ENCODE measurements at places on chromosomes 3 and 15.

DNA sequence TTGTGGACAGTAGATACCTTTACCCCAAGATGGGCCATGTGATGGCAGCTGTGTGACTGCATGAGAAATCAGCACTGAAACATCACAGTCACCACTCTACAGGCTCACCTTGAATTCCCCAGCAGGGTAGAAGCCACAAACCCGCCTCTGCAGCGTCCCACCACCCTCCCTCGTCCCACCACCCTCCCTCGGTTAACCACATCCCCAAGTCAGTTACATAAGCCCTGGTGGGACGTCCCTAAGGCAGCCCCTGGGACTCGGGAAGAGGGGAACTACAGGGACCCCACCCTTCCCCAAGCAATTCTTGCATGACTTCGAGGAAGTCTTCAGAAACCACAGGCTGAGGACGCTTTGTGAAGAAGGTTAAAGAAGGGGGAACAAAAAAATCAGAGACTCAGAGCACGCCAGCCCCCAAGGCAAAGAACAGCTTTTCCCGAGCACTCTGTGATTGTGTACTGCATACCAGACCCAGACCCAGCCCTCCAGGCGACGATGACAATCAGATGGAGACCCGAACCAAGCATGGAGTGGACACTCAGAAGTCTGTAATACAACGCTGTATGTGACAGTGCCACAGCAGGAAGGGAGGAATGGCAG is 60.5 kb downstream of the SH3BP5 start:
- DNase-seq, result no peak

DNA sequence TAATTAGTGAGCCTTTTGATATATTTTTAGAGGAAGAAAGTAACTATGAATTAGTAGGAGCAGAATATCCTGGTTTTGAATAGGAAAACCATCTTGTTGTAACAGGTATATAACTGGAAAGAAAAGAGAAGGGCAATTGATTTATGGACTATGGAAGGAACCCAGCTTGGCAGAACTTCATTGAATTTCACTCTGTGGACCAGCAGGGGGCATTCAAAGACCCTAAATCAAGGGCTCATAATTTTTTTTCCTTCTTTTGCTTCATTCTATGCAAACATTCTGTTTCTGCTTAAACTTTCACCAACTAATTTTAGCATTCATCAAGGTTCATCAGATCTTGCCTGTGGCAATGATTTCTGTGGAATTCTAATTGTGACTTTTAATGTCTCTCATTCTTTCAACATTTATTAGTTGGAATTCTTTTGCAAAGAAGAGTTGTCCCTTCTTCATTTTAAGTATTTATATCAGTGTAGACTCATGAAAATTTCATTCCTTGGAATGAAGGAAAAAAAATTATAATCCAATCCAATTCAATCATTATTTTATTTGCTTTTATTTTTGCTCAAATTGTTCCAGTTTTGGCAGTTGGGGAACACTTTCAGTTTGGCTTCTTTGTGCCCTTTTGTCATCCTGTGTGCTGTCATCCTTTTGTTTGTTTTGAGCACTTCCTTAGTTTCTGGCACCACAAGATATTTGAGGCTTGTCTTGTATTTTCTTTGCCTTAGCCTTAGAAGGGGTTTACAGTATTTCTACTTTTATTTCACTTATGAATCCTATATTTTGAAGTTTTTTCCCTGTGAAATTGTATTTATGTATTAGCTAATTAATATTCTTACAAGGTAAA is 30.4 kb downstream of the NXPE3 start:
- DNase-seq, result peak; percentile 42

- no peak for DNase-seq
Measured at GRCh38 chr3:185402561-185402960, 39.6 kb downstream of the MAP3K13 start.

DNA sequence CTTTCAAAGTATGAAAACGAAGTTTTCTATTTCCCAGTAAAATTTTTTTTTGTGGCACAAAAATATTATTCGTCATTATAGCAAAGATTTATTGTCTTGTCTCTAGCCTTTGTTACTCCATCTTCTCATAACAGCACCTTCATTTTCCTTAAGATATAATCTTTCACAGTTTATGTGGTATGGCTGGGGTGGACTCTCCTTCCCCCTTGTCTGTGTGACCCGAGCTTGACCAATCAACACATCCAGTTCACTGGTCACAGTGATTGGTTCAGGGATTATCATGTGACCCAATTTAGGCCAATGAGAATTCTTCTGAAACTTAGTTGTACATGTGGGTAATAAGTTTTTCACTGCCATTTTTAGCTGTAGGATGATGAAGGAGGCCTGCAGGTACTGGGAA is 71.2 kb upstream of the DCBLD2 start:
- DNase-seq, result no peak

DNA sequence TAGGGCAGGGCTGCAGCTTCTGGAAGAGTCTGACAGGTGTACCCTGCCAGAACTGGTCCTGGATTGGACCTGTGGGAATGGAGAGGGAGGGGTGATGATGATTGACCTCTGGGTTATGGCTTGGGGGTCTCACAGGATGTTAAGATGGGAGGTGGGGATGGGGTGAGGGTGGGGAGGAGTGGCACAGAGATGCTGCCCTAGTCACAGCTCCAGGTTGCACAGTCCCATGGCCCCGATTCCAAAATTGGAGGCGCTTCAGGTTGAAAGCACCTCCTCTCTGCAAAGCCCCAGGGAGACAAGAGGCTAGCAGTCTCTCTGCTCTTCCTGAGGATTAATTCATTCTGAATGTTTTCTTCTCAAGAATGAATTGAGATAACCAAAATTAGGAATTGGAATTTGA is 101.4 kb downstream of the FAM43A start:
- no peak for DNase-seq

DNA sequence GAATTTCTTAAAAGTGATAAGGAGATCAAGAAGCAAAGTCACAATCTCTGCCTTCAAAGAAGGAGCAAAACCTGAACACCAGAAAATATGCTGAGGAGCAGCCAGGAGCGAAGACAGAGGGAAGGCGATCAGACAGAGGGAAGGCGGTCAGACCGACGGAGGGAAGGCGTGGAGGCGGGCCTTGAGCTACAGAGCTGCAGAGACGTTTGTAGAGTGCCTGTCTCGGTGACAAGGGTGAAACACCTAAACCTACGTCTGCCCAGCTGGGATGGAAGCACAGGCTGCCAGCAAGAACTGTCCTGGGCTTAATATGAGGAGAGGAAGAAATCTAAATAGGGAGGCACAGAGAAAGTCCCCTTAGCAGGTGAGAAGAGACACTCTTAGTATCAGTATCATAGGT is 476.0 kb downstream of the OCA2 start:
- no peak for DNase-seq

DNA sequence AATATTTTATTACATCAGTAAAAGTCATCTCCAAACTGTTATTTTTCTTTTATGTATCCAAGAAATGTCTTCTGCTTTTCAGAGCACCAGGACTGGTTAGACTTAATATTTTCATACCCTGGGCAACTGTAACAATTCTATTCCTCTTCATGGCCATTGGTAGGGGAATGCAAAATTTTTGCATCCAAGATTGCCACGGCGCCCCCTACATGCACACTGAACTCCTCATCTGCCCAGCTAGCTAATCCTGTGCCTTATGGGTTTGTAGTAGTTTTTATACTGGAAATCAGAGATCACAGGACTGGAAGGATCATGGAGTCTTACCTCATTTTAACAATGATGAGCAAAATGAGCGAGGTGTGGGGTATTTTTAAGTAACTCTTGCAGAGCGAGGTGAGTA is 74.2 kb downstream of the CRTC3 start:
- peak; percentile 39 for DNase-seq

DNA sequence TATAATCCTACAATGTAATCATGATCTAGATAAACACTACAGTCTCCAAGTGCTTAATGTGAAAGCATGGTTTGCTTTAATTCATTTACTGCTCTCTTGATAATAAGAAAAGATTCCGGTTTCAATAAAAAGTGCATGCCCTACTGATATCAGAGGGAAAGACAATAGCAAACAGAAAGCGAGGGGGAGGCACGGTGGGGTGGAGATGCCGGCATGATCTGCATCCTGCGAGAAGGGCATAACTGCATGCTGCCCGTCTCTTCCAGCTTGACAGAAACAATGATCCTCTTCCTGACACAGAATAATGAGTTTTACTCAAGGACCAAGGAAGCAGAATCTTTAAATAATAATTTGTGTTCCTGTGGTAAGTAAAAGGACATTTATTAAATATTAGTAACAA is 51.7 kb downstream of the GOLIM4 start:
- DNase-seq, result no peak

- DNase-seq, result no peak
Measured at GRCh38 chr3:160150525-160150924, 74.7 kb upstream of the C3orf80 start.

DNA sequence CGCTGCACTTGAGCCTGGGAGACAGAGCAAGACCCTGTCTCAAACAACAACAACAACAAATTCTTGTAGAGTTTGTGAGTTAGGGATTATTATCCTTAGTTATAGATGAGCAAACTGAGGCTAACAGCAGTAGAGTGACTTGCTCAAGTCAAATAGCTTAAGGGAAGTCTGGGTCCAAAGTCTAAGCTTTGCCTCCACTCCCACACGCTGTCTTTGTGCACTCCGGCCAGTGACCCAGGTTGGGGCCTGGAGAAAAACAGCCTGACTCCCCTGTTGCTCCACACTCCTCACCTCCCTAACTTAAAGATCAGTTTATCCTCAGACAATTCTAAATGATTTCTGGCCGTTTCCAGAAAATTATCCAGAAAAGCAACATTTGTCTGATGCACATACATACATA is 9.2 kb upstream of the SIN3A start:
- no peak for DNase-seq

GRCh38 chr3:40166997-40167396 is 142.5 kb upstream of the EIF1B start:
- DNase-seq, result peak; percentile 58

DNA sequence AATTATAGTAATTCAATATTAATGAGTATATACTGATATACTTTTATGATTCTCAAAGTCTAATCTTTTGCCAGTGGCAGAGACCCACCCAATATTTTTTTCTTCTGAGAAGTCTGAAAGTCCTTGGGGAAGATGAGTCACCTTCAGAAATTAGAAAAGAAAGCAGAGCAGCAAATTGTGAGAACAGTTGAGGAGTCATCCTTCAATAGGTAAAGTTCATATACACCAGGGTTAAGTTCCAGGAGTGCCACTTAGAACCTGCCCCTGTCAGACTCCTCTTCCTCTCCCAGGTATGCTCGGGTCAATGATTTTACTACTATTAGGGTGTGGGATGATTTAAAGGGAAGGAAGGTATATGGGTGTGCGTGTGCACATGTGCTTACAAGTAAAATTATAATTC is 7.1 kb downstream of the CLRN1 start:
- DNase-seq, result no peak

DNA sequence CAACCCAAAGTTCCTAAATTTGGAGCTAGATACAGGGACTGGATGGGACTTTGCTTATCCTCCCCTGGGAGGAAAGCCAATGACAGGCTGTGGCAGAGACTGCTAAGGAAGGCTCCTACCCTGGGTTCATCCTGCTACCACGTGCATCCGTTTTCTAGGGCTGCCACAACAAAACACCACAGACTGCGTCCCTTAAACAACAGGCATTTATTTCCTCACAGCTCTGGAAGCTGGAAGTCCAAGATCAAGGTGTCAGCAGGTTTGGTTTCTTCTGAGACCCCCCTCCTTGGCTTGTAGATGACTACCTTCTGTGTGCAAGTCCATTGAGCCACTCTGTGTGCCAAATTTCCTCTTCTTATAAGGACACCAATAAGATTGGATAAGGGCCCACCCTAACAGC is 263.9 kb downstream of the FAM43A start:
- no peak for DNase-seq

- DNase-seq, result no peak
Measured at GRCh38 chr3:62316525-62316924, 56.8 kb downstream of the FEZF2 start.

- DNase-seq, result no peak
Measured at GRCh38 chr15:74893627-74894026, 3.8 kb downstream of the MPI start.

DNA sequence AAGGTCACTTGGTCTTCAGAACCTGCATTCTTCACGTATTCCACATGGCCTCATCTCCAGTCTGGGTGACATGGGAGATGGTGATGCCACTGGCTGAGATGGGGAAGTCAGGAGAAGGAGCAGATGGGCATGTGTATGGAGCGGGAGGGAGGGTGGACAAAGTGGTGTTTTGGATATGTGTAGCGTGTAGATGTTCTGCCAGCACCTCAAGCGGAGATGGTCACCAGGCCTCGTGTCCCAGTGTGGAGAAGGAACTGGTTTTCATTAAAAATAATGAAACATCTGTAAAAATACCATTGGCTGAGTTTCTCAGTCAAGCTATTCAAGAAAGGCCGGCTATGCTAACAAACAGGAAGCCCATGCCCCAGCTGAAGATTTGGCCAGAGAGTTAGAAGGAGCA is 26.2 kb downstream of the LARP6 start:
- no peak for DNase-seq

GRCh38 chr15:73457334-73457733 is 14.4 kb downstream of the REC114 start:
- DNase-seq, result no peak

GRCh38 chr15:67042551-67043142 is 22.8 kb upstream of the SMAD3 start:
- DNase-seq, result no peak

GRCh38 chr3:113537155-113537554 is 4.8 kb downstream of the SIDT1 start:
- DNase-seq, result no peak

- no peak for DNase-seq
Measured at GRCh38 chr3:1230920-1231319, 138.1 kb downstream of the CNTN6 start.

GRCh38 chr15:101689901-101690300 is 34.4 kb downstream of the TARS3 start:
- DNase-seq, result no peak

- DNase-seq, result no peak
Measured at GRCh38 chr15:82802497-82802896, 3.4 kb downstream of the FSD2 start.

- no peak for DNase-seq
Measured at GRCh38 chr15:67011617-67012005, 53.8 kb upstream of the SMAD3 start.

DNA sequence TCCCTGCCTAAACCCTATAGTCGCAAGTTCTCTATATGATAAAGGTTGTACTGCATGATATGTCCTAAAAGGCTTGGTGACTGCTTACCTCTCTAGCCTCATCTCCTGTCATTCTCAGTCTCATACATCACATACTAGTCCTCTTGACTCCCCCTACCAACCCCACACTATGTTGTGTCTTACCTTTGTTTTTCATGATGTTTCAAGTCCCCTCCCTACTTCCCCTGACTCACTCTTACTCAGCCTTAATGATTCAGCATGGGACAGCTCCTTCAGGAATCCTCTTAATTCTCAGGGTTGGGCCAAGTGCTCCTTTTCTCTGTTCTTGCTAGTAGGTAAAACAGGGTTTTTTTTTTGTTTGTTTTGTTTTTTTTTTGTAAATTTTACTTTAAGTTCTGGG is 49.6 kb downstream of the SLMAP start:
- peak; percentile 38 for DNase-seq

All from iPS-NIHi11 (cell line).